ENCODE measurements at places on chromosomes 3 and 15.
A peak's percentile ranks its signal among the peaks of the same experiment; 100 is the strongest.

DNA sequence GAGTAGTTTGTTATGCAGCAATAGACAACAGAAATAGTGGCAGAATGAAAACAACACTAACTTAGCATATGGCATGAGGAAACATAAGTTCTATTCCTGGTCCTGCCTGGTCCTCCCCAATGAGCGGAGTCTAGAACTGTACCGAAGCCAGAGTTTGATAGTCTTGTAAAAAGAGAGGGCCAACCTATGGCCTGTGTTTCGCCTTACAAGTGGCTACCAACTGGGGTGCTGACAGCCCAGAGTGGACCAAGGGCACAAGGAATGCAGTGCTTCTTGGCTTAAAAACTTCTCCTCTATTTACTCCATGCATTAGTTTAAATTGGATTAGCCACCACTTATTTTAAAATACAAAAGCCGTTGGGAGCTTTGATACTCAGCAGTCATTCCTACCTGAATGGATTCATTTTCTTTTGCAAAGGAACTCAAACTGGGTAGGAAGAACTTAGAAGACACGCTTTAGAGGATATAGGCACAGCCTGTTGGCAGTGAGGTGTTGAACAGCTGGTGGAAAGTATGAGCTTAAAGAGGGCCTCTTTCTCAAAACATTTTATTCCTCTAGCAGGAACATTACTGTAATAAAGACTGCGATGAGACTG is 302.9 kb downstream of the PLCL2 start:
- DNase-seq, result no peak

GRCh38 chr3:134229038-134229437 is 21.6 kb downstream of the RYK start:
- DNase-seq, result no peak

DNA sequence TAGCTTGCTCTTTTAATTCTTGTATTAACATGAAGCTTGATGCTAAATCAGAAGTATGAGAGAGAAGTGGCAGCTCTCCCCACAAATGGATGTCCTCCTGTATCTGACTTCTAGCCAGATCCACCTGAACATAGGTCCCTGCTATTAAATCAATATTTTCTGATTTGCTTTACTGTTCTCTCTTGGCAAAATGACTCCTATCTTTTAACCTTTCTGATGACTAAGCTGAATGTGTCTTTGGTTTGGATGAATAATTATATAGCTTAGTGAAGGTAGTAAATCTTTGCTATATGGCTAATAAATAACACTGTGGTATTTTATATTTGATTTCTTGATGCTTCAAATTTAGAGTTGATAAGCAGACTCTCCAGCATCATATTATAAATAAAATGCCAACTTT is 28.3 kb upstream of the ARL14 start:
- no peak for DNase-seq

DNA sequence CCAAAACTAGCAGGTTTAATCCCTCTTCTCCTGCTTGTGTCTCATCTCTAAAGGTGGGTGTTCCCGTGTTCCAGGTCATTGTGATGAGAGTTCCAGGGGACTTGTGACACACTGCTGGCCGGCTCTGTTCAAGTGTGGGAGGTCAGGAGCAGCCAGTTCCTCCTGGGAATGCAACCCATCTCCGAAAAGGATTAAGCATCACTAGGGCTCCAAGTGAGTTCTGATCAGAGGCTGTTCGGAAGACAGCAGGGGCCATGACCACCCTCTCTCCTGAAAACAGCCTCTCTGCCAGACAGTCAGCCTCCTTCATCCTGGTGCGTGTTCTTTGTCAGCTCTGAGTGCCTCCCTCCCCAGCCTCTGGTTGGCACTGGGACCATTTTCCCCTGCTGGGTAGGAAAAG is at the start of gene TBC1D21:
TBC1D21 (plus strand) TSS at position 109 of the 400 bp plus-strand sequence; CDS start at position 255, 146 bp downstream.
- no peak for DNase-seq

DNA sequence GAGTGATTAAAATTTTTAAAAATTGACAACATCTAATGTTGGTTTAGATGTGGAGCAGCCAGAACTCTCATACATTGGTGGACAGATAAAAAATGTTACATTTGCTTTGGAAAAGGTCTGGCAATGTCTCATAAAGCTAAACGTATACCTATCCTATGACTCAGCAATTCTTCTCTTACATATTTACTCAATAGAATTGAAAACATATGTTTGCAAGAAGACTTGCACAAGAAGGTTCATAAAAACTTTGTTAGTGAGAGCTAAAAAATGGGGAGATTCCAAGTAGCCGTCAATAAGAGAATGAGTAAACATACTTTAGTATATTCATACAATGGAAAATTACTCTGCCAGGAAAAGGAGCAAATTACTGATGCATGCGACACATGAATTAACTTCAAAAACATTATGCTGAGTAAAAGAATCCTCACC is 30.0 kb downstream of the MASP1 start:
- no peak for DNase-seq

DNA sequence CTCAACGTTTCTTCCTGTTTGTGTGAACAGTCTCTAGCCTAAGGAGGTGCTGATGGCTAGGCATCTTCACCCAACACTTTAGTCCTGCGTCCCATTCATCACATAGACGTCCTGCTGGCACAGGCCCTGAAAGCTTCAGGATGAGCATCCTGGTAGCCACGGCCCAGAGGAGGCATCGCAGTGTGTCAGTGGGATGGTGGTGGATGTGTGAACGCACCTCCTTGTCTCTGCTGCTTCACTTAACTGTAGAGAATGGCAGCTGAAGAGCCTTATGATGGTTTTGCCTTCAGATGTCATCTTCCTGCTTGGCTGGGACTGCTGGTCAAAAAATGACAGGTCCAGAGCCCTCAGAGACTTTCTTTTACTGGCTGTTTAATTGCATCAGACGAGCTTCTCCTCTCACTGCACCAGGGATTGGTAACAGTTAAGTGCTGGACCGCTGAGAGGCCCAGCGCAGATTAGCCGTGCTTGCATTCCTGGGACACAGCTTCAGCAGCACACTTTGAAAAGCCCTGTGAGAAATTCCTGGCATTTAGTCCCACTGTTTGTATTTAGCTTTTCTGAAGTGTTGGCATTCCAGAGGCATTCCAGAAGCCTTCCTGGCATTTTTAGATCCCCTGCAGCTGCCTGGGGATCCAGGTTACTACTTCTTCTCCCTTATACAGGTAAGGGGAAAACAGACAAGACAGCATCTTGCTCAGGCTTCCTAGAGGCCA is 132.4 kb upstream of the PLXNA1 start:
- DNase-seq, result no peak

DNA sequence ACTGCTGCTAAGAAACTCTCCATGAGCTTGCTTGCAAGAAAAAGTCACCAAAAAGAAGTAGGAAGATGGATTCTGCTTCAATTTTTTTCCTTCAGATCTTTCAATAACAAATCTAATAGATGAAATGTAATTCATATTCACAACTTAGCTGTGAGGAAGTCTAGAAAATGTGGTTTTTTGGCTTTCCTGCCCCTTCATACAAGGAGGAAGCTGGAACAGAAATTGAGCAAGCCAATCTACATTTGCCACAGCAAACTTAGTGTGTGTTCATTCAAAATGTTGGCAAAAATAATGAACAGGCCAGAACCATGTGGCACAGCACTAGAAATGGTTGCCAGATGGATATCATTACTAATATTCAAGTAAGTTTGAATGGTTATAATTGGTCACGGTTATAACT is 93.2 kb upstream of the NEDD4 start:
- DNase-seq, result no peak

GRCh38 chr15:59590027-59590426 is 21.6 kb upstream of the GCNT3 start:
- DNase-seq, result no peak

DNA sequence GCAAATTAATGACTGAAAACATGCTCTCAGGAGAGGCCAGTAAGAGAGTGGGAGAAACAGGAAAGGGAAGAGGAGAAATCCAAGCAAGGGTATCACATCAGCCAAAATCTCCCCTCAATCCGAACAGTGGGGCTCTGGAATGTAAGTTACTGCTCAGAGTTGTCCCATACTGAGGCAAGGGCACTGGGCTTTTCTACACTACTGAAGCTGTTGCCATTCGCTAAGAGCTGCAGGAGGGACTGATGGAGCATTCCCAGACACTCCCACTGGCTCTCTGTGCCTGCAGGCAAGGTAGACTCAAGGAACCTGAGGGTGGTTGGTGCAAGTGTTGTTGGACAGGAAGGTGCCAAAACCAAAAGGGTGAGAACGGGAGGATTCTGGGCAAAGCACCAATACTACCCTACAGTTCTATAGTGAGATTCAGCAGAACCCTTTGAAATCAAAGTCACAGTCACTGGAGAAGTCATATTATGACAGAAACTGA is 46.1 kb downstream of the NEK10 start:
- DNase-seq, result no peak

- DNase-seq, result no peak
Observed at GRCh38 chr3:160134454-160134853, 90.8 kb upstream of the C3orf80 start.

GRCh38 chr3:88061746-88062145 is 2.7 kb downstream of the ZNF654 start:
- no peak for DNase-seq

DNA sequence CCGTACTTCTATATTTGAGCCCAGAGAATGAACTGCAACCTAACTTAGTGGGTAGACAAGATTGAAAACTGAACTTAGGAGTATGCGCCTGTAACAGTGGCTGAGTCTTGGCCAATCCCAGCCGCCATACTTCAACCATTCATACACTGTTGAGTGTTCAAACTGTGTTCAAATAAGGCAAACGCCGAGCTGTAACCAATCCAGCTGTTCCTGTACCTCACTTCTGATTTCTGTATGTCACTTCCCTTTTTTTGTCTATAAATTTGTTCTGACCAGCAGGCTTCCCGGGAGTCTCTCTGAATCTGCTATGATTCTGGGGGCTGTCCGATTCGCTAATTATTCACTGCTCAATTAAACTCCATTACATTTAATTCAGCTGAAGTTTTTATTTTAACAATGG is 58.6 kb upstream of the TPM1 start:
- no peak for DNase-seq

GRCh38 chr3:78066287-78066686 is 1026.4 kb downstream of the ROBO2 start:
- DNase-seq, result no peak

- DNase-seq, result no peak
Observed at GRCh38 chr3:156093964-156094363, 26.4 kb upstream of the KCNAB1 start.

DNA sequence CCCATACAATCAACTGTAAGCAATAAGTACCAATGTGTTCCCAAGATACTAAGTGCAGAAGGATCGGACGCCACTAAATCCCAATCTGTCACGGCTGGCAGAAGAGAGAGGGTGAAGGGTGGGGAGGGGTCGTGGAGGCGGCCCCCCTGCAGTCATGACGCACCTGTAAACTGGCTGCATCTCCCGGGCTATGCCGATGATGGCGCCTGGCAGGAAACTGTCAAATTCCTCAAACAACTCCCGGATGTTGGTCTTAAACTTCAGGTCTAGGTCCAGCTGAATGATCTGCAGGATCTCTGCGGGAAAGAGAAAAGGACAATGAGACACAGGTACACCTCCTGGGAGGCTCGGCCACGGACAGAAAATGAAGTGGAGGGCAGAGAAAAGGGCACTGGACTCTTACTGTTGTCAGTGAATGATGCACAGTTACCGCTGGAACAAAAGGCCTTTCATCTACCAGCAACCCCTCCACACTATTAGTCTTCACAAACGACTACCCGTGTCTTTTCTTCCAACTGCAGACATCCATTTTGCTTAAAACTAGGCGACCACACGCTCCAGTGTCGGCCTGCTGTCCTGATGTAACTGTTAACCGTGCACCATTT is 114.6 kb downstream of the XXYLT1 start:
- DNase-seq, result no peak

DNA sequence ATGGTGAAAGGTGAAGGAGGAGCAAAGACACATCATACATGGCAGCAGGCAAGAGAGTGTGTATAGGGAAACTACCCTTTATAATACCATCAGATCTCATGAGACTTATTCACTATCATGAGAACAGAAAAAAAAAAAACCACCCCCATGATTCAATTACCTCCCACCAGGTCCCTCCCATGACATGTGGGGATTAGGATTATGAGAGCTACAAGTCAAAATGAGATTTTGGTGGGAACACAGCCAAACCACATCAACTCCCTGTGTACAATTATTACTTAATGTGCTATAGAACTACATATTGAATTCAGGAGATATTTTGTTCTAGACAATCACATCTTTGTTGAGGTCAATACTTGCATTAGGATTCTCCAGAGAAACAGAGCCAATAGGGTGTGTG is 313.4 kb downstream of the CNTN6 start:
- no peak for DNase-seq

GRCh38 chr3:156547637-156548036 is 7.3 kb downstream of the SSR3 start:
- no peak for DNase-seq

GRCh38 chr3:183182073-183182472 is 19.5 kb upstream of the LAMP3 start:
- DNase-seq, result peak; percentile 61

GRCh38 chr3:9149566-9149965 is 99.9 kb downstream of the SRGAP3 start:
- DNase-seq, result no peak

DNA sequence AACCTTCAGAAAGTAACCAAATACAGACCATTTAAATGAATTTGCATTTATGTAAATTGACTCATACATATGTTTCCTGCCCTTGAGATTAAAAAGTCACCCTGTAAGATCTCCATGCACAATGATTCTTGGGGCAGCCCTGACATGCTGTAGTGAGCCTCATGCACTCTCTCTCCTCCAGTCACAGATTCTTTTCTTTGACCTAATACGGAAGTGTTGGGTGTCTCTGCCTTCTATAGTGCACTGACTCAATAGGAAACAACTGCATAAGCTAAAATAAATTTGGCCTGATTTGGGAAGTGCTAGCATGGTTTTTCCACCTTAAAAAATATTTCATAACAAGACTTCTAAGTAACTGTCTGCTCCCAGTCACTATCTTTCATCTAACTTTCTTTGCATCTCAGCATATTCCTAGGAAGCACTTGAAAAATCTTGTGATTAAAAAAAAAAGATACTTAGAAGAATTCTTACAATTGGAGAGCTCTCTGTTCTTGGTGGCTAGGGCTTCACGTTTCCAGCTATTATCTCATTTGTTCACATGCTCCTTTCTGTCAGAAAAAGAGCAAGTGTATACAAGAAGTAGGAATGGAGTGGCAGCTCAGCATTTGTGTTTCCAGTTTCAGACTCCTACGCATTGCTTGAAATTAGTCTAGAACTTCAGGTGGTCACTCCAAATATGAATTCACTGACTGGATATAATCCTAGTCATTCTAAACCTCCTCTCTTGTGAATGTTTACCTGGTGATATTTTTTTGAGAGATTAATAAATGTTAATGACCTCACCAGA is 207.9 kb upstream of the COL8A1 start:
- no peak for DNase-seq

DNA sequence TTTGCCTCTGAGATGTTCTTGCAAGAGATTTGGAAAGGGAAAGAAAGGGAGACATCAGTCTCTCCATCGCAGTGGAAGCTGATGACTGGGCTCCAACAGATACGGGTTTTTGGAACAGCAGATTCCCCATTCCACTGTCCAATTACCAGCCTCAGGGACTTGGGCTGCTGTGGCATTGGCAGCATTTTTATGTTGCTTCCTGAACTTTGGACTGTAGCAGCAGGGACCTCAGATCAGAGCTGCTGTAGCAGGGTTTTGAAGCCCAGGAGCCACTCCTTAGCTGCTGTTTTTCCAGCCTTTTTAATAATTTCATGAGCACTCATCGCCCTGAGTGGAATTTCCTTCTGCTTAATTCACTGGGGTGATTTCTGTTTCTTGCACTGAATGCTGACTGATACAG is 135.7 kb upstream of the SLCO3A1 start:
- DNase-seq, result no peak

All from NCI-H2081 (cell line).